ENCODE measurements at places on chromosomes 1 and 21.

- DNase-seq: no peak
Measured at GRCh38 chr1:78005755-78006154, 1.0 kb downstream of the DNAJB4 start.

GRCh38 chr1:65180977-65181376, 33.0 kb downstream of the AK4 start:
- DNase-seq: no peak

DNA sequence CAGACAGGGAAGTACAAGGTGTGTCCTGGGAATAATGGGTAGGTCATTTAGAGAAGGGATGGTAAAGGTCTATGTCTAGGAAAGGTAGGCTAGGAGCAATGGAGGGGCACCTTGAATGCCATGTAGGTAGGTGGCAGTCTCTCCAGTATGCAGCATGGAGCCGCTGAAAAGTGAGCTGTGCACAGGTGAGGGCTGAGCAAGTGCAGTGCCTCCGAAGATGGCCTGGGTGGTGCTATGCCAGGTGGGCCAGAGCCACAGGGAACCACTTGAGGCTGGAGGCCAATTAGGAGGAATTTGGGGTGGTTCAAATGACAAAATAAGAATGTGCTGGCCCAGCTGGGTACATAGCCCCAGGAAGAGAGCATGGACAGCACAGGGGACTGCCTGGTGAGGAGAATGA, 25.0 kb downstream of the RNU5D-1 start:
- no peak for DNase-seq

- DNase-seq: no peak
Measured at GRCh38 chr1:211739671-211740411, 64.4 kb upstream of the NEK2 start.

GRCh38 chr21:25791319-25791718, 56.5 kb downstream of the GABPA start:
- DNase-seq: no peak

DNA sequence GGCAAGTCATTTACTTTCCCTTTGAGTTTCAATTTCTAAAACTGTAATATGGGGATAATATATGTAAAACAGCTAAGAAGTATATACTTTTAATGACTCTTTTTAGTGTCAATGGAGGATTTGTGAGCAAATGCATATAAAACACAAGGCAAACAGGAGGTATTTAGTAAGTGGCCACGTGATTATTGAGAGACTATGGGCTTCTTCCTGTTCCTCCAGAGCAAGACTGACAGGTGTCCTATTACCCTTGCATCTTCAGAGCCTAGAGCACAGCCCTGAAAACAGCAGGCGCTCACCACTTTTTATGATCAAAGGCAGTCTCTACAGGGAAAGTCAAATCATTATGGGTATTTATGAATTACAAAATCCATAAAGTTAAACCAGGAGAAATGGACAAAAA, 941 bp upstream of the ROR1 start:
- no peak for DNase-seq

DNA sequence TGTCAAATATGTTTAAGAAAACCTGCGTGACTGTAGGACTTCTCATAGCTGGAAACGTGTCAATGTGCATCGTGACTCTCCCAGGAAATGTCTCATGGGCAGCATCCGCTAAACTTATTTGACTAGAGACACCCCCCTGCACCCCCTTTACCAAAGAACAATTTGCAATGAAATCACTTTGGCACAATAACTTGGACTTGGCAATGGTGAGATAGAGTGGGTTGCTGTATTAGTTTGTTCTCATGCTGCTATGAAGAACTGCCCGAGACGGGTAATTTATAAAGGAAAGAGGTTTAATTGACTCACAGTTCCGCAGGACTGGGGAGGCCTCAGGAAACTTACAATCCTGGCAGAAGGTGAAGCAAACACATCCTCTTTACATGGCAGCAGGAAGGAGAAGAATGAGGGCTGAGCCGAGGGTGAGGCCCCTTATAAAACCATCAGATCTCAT, 13.8 kb downstream of the CLDN14 start:
- DNase-seq: no peak

DNA sequence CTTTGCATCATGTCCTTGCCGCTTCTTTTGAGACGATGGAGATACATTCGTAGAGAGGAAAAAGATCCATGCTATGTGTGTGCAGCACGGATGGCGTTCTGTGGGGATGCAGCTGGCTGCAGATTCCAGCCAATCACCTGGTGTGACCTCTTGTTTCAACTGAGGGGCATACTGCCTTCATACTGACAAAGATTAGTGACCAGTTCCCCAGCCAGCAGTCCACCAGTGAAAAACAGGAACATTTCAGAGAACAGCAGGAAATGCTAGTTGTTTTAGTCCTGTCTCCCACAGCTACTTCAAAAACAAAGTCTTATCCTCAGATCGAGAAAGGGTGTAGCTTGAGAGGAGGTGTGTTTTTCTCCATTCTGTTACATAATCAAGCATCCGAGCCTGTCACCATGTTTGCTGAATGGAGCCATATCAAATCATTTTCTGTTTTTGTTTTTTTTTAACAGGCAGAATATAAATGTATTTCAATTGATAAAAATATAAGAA, 255.7 kb upstream of the FMN2 start:
- no peak for DNase-seq

DNA sequence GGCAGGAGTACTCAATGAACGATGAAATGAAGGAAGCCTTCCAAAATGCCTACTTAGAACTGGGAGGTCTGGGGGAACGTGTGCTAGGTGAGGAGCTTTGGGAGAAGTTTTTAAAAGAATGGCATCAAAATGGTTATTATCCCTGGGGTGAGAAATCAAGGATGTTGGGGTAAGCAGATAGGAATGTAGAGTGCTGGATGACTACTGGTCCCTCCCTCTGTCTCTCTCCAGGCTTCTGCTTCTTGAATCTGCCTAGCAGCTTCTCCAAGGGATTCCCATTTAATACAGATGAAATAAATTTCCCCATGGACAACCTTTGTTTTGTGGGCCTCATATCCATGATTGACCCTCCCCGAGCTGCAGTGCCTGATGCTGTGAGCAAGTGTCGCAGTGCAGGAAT, 19.0 kb upstream of the CASQ1 start:
- no peak for DNase-seq

DNA sequence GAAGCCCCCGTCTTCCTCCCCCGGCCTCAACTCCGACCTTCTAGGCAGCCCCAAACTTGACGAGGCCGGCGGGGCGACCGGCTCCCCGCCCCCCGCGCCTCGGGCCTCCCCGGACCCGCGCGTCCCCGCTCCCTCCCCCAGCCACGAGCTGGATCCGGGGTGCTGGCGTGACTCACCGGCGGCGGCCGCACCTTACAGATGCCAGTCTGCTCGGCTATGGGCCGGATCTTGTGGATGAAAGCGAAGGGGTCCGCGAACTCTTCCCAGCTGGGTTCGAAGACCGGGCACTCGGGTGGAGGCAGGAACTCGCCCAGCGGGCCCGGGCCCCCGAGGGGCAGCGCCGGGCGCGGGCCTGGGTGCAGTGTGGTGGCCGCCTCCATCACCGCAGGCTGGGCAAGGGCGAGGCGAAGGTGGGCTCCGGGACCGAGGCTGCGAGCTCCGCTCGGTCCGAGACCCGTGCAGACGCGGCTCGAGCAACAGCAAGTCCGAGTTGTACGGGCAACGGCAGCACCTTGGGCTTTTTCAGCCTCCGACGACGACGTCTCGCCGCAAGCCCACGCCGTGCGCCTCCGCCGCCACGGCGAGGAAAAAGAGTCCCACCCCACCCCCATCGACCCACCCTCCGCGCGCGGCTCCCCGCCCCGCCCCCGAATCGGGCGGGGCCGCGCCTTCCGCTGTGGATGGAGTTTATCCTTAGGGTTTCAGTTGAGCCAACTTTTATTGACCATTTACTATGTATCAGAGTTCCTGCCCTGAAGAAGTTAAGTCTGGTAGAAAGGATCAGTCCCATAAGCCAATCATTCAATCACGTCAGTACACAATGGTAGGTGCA, at the start of gene KDM5B:
Gene KDM5B, minus strand, starts transcription at position 496 of the 832 bp plus-strand sequence. Its CDS starts 116 bp downstream, at position 380.
- DNase-seq: peak; percentile 65

DNA sequence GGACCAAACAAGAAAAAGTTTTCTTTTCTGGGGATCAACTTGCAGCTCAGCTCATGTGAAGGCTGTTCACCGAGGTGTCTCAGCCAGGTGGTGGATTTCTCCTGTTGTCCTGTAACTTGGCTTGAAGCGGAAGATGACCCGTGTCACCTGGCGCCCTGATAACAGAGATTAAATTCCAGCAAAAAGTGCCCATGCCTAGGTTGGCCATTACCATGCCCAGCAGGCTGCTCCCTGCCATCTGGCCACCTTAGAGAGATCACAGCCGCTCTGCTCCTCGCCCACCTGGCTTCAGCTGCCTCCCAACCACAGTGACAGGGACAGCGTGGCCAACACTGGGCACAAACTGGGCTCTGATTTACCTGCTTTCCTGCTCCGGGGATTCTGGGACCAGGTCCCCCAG, 149.5 kb downstream of the ZBTB18 start:
- DNase-seq: no peak

GRCh38 chr1:3033040-3033789, 11.9 kb downstream of the ACTRT2 start:
- no peak for DNase-seq

GRCh38 chr1:58739856-58740466, 40.1 kb upstream of the MYSM1 start:
- DNase-seq: no peak

DNA sequence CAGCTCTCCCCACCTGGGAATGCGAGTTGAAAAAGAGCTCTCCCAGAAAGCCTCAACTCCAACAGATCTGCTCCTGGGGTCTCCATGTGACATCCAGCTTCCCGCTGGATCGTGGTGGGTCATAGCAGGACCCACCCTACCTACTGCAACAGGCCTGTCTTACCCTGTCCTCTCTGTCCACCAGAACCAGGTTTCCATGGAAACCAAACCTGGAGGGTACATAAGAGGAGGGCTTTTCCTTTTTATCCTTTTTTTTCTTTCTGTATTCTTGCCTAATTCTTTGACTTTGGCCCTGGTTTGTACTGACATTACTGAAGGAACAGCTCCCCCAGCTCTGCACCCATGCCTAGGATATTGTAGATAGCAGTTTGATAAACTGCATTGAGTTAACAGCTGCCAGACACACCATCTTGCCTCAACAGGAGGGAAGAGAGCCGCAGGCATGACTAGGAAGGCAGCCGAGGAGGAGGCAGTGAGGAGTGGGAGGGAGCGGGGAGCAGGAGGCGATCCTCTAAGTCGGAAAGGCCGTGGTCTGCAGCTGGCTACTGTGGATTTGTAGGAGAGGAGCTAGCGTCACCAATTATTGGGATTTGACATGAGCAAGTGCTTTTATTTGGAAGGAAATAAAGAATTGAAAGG, 9.7 kb upstream of the FMOD start:
- DNase-seq: no peak

GRCh38 chr1:14851760-14852159, 253.3 kb downstream of the KAZN start:
- no peak for DNase-seq

- no peak for DNase-seq
Measured at GRCh38 chr21:44615911-44616590, 4.2 kb downstream of the KRTAP10-8 start.

DNA sequence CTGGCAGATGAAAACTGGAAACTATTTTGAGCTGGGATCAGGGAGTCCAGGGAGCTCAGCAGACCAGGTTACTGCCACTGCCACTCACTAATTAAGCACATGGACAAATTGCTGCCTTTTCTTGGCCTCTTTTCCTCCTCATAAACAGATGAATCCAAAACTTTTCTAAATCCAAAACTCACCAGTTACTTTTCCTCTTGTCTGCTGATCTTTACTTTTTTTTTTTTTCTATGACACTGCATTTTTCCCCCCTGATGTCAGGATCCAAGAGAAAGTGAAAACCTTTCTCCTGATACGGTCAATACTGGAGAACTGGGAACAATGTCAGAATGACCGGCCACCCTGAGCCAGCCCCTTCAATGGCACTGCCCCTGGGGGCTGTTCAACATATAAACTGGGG, 405.8 kb downstream of the DUSP10 start:
- DNase-seq: no peak

DNA sequence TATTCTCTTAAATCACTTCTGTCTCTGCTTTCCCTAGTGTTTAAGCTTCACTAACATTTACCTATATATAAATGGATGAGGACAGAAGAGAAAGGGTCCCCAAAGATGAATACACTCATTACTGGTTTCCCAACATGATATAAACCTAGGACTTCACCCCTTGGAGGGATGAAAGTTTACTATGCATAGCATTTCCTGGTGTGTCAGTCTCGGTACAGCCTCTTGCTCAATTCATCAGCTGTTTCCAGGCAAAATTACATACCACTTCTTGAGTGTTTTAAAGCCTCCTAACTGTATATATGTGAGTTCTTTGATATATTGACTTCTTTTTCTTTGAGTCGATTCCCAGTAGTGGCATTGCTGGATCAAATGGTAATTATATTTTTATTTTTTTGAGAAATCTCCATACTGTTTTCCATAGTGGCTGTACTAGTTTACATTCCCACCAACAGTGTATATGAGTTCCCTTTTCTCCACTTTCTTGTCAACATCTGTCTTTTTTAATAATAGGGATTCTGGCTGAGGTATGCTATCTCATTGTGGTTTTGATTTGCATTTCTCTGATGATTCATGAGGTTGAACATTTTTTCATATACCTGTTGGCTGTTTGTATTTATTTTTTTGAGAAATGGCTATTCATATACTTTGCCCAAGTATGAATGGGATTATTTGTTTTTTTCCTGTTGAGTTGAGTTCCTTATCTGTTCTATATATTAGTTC, 259.3 kb upstream of the CACYBP start:
- no peak for DNase-seq

DNA sequence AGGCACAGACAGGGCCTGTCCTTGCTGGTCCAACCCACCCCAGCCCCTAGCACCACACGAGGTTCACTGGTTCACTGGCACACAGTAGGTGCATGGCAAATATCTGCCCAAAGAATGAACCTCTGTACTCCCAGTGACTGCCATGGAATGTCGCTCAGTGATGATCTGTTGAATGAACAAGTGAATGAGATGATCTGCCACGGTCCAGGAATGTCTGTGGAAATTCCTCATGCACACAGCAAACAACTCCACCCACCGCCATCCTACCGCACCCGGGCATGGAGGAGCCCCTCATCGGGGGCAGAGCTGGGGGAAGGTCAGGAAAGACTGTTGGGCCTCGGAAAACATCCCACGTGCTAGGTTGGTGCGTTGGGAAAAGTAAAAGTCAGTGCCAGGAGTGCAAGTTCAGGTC, 1.7 kb downstream of the HSPG2 start:
- DNase-seq: no peak

DNA sequence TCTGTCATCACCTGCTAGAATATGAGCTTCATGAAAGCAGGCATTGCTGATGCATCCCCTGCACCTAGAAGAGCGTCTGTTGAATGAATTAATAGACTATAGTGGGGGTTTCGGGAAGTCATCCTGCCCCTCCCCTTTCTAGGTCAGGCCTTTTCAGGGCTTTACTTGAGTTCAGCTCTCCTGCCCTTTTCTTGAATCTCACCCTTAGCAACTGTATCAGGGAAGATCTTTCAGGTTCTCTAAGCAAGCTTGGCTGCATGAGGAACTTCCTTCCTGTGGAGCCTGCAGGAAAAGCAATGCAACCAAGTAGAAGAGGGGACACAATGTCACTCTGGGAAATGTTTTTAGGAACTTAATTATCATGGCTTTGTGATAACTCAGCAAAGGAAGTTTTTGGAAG, 27.2 kb upstream of the KIAA0040 start:
- no peak for DNase-seq

- DNase-seq: no peak
Measured at GRCh38 chr1:29532751-29533150, 296.4 kb downstream of the PTPRU start.

- DNase-seq: no peak
Measured at GRCh38 chr1:166122873-166123466, 43.8 kb downstream of the FAM78B start.

Data from HL-60 (cell line).